ENCODE measurements at places on chromosomes 7 and 10. TPM values are rescaled to one million over a fixed set of nuclear protein-coding genes. Genes with fewer than 3 reads are reported as not detected.

- no peak for DNase-seq
Observed at GRCh38 chr7:106031300-106032035, 68.4 kb downstream of the CDHR3 start.

GRCh38 chr7:139118805-139119485, 9.4 kb upstream of the ZC3HAV1 start:
- DNase-seq, result peak; percentile 74

GRCh38 chr7:18312482-18312881, 183.1 kb upstream of the HDAC9 start:
- DNase-seq, result no peak

DNA sequence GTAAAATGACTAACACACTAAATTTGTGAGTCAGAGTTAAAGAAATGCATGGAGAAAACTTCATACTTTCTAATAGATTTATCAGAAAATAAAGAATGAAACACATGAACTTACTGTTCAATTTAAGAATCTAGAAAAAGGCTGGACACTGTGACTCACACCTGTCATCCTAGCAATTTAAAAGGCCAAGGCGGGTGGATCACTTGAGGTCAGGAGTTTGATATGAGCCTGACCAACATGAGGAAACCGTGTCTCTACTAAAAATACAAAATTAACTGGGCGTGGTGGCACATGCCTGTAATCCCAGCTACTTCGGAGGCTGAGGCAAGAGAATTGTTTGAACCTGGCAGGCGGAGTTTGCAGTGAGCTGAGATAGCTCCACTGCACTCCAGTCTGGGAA, 1106.2 kb upstream of the LRRN3 start:
- DNase-seq, result no peak

Gene ETV1
- 13.0 TPM for total RNA-seq

Gene DNAAF5
- total RNA-seq, result 46.3 TPM

GRCh38 chr10:71999360-72000072, 35.3 kb downstream of the CHST3 start:
- peak; percentile 25 for DNase-seq

GRCh38 chr10:23442936-23443335, 4.1 kb downstream of the OTUD1 start:
- no peak for DNase-seq

Gene CYP2C9
- not detected for total RNA-seq

DNA sequence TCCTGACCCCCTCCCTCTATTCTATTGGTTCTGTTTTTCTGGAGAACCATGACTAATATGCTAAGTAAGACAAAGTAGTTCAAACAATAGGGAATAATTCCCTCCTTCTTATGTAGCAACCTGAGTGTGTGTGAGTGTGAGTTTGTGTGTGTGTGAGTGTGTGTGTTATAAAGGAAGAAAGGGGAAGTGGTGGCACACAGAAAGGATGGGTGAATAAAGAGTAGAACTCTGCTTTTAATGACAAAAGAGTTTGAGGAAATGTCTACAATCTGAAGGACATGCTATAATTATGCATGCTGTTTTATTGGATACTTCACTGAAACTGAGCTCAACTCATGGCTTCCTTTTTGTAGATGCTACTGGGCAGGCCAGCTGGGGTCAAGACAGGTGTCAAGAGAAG, 489.5 kb downstream of the REEP3 start:
- no peak for DNase-seq

- no peak for DNase-seq
Observed at GRCh38 chr7:150735596-150736358, 1.4 kb upstream of the GIMAP5 start.

- DNase-seq, result peak; percentile 87
Observed at GRCh38 chr7:102286237-102287110, at the start of gene SH2B2. TSS of gene SH2B2 (plus strand) at chr7:102286868. CDS start at chr7:102300551, 13,683 bp downstream.

GRCh38 chr7:47283497-47284131, 298.3 kb downstream of the TNS3 start:
- DNase-seq, result no peak

GRCh38 chr7:7292085-7292484, 109.7 kb downstream of the C1GALT1 start:
- no peak for DNase-seq

- DNase-seq, result peak; percentile 86
Observed at GRCh38 chr7:117169907-117170306, 153.0 kb downstream of the WNT2 start.

GRCh38 chr7:74083117-74083876, at the start of gene LIMK1:
TSS of gene LIMK1 (plus strand) at chr7:74083804. CDS start at chr7:74083991, 187 bp downstream.
- DNase-seq, result peak; percentile 93

Gene MICALL2
- 15.1 TPM for total RNA-seq

- no peak for DNase-seq
Observed at GRCh38 chr7:69439636-69440325, 158.5 kb upstream of the AUTS2 start.

GRCh38 chr10:85149766-85150165, 821.4 kb downstream of the CCSER2 start:
- DNase-seq, result no peak

DNA sequence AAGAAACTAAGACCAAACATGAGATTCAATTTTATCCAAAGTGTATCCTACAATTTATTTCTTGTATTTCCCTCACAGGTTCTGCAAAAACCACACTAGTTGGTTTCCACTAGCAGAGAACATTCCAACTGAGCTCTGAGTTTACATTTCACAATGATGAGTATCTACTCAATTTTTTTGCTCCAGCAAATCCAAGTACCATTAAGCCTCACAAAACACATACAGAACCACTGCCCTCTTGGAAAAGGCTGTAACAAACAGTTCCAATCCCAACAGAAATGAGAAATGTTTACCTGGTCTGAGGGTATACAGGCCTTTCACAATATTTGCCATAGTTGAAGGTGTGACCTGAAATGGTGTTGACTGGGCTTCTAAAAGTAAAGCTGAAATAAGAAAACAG, 59.9 kb downstream of the CACUL1 start:
- DNase-seq, result no peak

DNA sequence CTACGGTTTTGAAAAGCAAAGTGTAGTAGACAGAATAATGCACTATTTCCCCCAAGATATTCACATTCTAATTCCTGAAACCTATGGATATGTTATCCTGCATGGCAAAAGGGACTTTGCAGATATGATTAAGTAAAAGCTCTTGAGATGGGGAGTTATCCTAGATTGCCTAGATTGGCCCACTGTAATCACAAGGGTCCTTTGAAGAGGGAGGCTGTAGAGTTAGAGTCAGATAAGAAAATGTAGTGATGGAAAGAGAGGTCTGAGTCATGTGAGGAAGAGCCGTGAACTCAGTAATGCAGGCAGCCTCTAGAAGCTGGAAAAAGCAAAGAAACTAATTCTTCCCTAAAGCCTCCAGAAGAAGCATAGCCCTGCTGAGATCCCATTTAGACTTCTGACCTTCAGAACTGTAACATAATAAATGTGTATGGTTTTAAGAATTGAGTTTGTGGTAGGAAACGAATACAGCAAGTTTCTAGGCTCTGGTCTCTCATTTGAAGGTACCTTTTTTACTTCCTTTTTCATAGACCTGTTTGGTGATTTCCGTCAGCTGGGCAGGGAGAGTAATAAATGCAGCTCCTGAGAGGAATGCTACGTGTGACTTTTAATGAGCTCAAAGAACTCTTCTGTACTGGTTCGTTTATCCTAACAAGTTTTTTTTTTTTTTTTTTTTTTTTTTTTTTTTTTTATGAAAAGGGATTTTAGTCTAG, 41.9 kb upstream of the NXPH1 start:
- no peak for DNase-seq

Gene TMEM243
- 69.3 TPM for total RNA-seq

DNA sequence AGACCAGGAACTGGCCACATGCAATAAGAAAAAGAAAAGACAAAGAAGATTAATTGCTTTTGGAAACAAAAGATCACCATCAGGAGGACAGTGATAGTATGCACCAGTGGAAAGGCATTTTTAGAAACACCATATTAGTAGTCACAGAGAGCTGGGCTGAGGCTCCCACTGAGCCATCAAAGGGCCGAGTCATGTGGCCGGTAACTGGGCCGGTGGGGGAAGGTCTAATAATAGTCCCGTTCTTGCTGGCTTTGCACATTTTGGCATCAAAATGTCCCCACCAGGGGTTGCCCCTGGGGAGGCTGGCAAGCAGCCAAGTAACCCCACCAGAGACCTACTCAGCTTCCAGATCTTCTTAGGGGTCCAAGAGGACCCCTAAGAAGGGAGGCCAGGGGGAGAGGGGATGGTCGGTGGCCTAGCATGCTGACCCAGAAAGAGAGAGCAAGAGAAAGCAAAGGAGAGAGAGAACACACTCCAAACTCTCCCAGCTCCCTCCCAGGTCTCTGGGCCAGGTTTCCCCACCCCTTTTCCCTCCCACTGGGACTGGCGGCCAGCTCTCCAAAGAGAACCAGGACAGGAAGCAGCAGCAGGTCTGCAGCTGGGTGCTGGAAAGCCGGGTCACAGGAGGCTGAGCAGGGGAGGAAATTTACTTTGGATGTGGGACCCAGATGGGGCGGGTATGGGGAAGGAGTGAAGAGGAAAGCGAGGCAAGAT, 70.2 kb upstream of the FGFR2 start:
- peak; percentile 43 for DNase-seq

Data from Daoy (cell line).